ENCODE measurements at places on chromosomes 16 and 17. TPM values are rescaled to one million over a fixed set of nuclear protein-coding genes. Genes with fewer than 3 reads are reported as not detected.

GRCh38 chr17:72518753-72519597 is 398.2 kb downstream of the SOX9 start:
- peak; percentile 57 for DNase-seq

- DNase-seq: no peak
These were observed 643.0 kb downstream of the MAF start for GRCh38 chr16:78957317-78958100.

- no peak for DNase-seq
These were observed 41.8 kb upstream of the CNTNAP4 start for GRCh38 chr16:76235426-76235825.

DNA sequence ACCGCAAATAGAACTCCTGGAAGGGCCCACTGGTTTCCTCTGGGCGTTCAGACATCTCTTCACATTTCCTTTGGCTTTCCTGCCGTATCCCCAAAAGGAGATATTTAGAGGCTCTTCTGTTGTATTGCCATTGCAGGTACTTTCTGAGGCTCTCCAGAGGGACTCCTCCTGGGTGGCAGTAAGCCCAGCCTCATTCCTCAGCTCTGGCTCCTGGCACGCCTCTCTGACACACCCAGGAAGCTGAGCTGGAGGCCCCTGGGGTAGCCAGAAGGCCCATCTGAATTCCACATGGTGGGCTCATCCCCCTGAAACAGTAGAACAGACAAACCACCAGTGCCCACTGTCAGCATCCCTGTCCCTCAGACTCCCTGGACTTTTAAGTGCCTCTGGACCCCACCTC is 206.7 kb downstream of the PARN start:
- DNase-seq: no peak

- no peak for DNase-seq
These were observed 73.9 kb upstream of the TANC2 start for GRCh38 chr17:62892061-62892675.

DNA sequence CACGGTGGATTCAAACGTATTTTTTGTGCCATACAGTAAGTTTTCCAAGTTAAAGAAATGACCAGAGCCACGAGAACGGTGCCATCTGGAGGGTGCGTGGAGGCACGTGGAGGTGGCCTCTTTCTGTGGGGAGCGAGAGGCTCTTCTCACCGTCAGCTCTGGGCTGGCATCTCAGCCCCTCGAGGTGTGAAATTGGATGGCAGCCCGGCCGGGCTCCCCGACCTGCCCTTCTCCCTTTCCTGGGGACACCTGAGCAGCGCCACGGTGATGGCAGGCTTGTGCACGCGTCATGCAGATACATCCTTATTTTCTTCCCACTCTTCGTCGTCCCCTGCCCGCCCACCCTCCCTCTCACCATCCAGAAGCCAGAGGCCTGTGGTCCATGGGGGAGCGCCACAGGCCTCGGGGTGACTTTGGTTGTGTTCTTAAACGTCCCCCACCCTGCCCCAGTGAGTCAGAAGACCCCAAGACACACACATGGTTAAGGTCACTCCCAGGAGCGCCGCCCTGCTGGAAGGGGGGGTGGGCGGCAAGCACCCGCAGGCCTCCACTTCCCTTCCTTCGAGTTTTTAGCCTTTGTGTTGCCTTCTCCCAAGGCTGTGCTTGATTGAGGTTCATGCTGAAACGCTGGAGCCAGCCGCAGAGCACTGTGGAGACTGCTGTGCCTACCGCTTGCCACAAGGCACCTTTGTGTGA is 109.4 kb downstream of the BANP start:
- DNase-seq: peak; percentile 81

DNA sequence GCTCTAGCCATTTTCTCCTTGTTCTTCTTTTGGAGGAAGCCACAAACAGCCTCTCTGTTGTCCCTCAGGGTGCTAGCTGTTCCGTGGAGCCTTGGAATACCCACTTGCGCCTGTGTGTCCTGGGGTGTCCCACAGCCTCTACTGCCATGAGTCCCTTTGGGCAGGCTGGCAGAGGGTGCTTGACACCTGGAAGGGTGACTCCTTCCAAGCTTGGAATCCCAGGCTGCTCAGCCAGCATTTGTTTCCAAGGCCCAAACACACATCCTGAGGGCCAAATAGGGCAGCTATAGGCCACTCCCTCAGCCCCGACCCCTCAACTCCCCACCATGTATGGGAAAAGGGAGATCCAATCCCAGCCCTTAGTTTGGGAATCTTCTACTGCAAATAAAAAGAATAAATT is 14.9 kb downstream of the ZNHIT3 start:
- DNase-seq: no peak

Gene KIF22
- total RNA-seq: 202 TPM

Gene LITAF
- total RNA-seq: 71.8 TPM

Gene SNX20
- not detected for total RNA-seq

Data from H7 (cell line).